ENCODE measurements at places on chromosomes 12 and 14. TPM values are rescaled to one million over a fixed set of nuclear protein-coding genes. Genes with fewer than 3 reads are reported as not detected.
A peak's percentile ranks its signal among the peaks of the same experiment; 100 is the strongest.

DNA sequence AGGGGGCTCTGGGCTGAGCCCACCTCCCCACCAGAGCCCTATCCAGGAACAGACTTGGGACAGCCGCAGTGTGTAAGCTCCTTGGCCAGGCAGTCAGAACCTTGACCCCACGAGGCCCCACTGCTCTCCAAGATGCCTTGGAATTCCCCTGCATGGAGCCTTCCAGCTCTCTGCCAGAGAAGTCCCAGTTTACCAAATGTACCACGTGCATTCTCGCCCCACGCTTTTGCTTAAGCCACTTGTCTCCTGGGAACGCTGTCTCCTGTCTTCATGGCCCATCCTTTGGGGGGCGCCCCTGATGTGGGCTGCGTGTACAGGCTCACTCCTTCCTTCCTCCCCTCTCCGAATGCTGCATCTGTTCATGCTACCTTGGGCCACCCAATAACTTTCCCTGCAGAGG, 7.9 kb downstream of the FAIM2 start:
- DNase-seq, result no peak

Gene SLC8A3
- total RNA-seq, result 0.63 TPM

DNA sequence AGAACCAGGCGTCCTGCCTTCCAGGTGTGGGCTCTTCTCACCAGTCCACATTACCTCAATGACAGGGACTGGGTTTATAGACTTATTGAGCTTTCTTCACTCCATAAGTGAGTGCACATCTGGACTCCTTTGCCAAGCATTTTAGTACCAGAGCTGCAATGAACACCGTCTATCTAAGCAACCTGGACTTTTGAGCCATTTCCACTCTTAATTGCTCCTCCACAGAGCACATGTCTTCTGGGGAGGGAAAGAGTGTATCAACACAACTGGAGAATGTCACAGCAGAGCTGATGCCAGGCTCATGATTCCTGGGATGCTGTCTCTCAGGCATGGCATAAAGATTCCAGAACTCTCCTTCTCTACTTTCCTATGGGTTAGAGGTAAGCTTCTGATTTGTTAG, 43.0 kb upstream of the BDKRB2 start:
- no peak for DNase-seq

- peak; percentile 87 for DNase-seq
Measured at GRCh38 chr12:112198120-112198733, 72.9 kb downstream of the TRAFD1 start.

GRCh38 chr14:38828183-38828827, 274.7 kb downstream of the SEC23A start:
- DNase-seq, result no peak

Gene MYO1H
- 0.44 TPM for total RNA-seq

Gene AGAP2
- 2.0 TPM for total RNA-seq

DNA sequence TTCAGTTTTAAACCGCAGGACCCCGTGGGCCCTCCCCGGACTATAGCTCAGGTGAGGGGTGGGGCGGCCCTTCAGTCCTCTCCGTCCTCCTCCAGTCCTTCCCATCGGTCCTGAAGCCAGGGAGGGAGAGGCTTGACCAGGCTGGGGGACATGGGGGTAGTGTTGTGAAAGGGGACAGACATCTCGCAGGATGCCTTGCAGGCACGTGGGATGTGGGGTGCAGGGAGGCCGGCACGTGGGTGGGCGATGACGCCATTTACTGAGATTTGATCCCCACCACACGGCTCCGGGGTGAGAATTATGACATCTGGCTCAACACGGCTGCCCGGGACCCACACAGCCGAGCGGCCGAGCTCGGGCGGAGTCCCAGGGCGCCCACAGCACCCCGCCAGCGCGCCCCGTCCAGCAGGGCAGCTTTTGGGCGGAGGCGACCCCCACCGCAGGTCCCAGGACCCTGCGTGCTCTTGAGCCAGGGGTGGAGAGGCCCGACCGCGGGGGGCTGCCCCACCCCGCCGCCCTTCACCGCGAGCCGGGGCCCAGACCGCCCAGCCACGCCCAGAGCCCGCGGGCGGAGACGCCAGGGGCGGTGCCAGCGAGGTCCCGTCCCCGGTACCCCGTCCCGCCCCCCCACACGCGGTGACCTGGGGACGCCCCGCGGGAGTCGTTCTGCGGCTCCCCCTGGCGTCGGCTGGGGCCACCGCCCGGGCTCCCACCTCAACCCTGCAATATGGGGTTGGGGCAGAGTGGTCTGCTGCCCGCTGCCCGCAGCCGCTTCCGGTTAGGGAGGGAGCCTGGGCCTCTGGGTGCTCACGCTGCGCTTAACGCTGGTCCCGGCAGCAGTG, 3.3 kb upstream of the EXOC3L4 start:
- DNase-seq, result peak; percentile 66

GRCh38 chr12:121400332-121401139, 618 bp downstream of the RNF34 start:
- peak; percentile 28 for DNase-seq

Gene P2RX4
- 13.9 TPM for total RNA-seq

Gene WNT1
- not detected for total RNA-seq

GRCh38 chr12:120843472-120843871, 60.7 kb downstream of the SPPL3 start:
- no peak for DNase-seq

- DNase-seq, result no peak
Measured at GRCh38 chr12:91080041-91080440, 22.2 kb upstream of the KERA start.

DNA sequence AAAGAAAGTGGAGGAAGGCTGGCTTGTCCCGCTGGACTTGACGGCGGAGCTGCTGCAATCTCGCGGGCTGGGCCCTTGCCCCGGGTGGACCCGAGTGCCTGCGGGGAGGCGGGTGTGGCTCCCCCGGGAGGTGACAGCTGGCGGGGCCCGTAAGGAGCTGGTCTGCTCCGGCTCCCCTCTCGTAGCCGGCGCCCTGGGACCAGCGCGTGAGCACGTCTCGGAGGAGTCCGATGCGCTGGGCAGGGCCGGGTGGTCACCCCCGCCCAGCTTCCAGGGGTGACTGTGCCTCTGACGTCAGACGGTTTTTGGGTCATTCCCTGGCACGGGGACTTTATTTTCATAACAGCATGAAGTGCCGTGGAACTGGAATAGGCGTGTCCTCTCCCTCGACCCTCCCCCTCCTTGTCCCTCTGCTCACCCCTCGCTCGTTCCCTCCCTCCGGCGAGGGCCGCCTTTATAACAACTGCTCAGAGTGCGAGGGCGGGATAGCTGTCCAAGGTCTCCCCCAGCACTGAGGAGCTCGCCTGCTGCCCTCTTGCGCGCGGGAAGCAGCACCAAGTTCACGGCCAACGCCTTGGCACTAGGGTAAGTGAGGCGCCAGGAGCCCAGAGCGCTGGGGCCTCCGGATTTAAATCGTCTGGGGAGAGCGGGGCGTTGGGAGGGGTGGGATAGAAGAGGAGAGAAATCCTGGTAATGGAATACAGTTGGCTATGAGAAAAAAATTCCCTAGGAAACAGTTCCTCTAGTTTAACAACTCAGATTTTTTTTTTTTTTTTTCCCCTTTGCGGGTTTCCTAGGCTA, at the start of gene GPRC5A:
Gene GPRC5A (plus strand): TSS at position 483 of the 801 bp plus-strand sequence. CDS start 16,688 bp downstream, outside the sequence.
- DNase-seq, result peak; percentile 55

Gene MYF5
- total RNA-seq, result not detected

GRCh38 chr14:78358591-78358990, 188.4 kb downstream of the NRXN3 start:
- no peak for DNase-seq

Gene NFATC4
- total RNA-seq, result 60.7 TPM

- DNase-seq, result peak; percentile 91
Measured at GRCh38 chr14:23929822-23930294, 23.7 kb upstream of the DHRS4 start.

- DNase-seq, result no peak
Measured at GRCh38 chr12:27524494-27524835, 459 bp downstream of the PPFIBP1 start.

GRCh38 chr12:40208707-40209446, 15.9 kb upstream of the LRRK2 start:
- DNase-seq, result no peak

- no peak for DNase-seq
Measured at GRCh38 chr12:114895827-114896226, 211.9 kb upstream of the TBX3 start.

DNA sequence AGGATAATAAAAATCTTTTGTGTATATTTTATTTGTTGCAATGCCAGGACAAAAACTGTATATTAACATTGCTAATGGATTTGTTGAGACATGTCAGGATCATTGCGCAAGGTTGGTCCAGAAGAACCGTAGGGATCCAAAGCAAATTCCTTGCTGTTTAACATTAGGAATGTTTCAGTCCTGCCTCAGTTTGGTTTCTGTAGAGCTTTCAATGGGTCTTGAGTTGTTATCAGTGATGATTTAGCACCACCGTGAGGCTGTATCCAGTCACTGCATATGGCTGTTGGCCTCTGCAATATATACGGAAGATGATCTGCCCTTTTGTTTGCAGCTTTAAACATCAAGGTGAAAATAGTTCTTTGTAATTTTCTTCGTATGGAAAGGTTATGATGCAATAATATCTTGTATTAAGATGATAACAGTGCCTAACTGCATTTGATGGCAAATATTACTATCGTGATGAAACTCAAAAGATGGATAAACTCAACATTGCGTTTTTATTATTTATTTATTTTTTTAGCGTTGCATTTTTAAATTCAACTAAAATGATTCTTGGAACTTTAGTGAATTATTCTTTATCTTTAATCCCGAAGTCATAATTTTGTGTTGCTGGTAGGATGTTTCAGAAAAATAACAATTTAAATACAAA, 231.2 kb downstream of the AKAP6 start:
- peak; percentile 51 for DNase-seq

Gene DEPDC4
- 5.5 TPM for total RNA-seq

DNA sequence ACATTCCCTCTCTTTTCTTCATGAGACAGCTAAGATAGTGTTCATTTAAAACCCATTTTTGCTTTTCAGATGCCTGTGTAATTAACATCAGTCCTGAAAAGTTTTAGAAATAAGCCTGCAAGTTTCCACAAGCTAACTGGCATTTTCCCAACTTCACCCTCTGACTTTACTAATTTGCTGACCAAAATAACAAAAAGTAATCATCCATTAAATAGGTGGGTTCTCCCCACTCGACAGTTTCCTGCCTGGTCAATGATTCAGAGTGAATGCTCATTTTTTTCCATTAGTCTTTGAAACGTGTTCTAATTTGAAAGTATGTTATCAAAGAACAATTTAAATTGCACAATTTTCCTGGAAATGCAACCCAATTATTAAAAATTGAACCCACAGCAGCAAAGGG, 23.6 kb downstream of the NELL2 start:
- DNase-seq, result no peak

DNA sequence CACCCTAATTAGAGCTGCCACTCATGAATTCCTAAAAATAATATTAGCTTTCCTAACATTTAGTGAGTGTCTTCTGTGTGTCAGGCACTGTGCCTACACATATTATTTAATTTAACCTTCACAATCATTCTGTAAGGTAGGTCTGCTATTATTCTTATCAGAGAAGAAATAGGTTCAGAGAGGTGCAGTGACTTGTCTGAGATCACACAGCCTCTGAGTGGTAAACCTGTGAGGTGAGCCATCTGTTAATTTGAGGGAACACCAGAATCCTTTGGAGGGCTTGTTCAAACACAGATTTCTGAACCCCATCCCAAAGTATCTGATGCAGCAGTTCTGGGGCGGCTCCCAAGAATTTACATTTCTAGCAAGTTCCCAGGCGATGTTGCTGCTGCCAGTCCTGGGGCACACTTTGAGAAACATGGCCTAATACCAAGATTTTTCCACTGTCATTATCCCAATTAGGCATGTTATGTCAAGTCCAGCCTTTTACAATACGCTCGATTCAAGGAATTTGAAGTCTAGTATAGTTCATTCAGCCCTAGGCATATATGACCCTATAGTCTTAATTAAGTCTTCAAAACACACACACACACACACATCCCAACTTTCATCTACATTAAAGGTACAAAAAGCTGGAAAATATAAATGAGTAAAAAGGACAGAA, 19.9 kb upstream of the COX6A1 start:
- no peak for DNase-seq

- no peak for DNase-seq
Measured at GRCh38 chr12:91662021-91662420, 479.4 kb upstream of the DCN start.

DNA sequence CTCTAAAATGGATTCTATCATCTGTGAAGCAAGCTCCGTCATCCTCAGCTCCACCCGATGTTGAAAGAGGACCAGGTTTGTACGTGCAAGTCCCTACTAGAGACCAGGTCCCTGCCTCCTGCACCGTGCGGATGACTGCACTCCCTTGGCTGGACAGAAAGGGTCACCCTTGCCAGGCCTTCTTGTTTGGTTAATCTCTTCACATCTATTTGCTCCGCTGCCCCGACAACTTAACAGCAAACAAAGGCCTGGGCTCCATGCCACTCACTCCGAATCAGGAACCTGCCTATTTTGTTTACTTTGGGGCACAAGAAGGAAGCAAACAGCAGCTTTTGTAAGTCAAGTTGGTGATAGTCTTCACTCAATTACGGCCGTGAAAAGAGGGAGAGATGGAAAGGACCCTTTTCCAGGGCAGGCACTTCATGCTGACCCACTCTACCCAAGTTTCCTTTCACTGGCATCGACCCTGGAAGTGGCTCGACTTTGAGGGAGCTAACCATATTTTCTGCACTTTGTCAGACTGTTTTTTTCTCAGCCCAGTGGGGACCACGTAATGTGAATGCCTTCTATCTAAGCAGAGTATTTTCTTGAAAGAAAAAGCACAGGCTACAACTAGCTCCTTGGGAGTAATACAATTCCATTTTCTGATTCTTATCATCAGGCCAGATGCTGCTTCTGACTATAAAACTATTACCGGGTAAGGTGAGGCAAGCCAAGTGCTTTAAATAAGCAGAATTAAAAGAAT, 202.6 kb downstream of the FOXN3 start:
- DNase-seq, result no peak

DNA sequence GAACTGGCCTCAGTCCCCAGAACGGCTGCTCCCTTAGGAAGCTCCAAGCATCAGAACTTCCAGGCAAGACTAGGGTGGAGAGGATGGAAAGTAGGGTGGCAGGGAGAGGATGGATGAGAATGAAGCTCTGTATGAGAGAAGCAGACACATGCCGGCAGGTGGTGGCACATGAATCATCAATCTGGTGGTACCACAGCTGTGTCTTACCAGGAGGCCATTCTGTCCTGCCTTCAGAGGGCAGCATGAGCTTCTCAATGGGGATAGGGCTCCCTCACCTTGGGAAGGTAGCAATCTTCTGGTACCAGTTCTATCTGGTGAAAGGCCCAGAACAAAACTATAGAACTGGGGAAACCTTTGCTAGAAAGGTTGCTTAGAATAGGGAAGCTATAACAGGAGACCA, 55.4 kb upstream of the PYGL start:
- DNase-seq, result no peak

GRCh38 chr12:109098651-109099050, 1.3 kb downstream of the UNG start:
- no peak for DNase-seq

DNA sequence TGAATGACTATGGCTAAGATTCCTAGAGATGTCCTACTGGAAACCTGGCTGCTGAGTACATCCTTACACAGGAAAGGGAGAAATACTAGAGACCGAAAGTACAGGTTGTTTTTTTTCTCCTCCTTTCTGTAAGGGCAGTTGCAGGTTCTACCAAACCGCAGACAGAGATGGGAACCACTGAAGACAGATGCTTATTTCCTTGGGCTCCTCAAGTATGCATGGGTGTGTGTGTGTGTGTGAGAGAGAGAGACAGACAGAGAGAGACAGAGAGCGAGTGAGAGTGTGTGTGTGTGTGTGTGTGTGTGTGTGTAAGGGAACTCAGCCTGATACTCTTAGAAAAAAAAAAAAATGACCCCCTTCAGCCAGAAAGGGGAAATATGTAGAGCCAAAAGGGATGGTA, 42.5 kb downstream of the MAP4K5 start:
- DNase-seq, result no peak

Gene FGF6
- not detected for total RNA-seq

All from WTC11 (cell line).